Thyroid gland (tissue), 4 donors: ENCODE measurements at places on chromosomes 7 and 10. TPM values are rescaled to one million over a fixed set of nuclear protein-coding genes. Genes with fewer than 3 reads are reported as not detected.

DNA sequence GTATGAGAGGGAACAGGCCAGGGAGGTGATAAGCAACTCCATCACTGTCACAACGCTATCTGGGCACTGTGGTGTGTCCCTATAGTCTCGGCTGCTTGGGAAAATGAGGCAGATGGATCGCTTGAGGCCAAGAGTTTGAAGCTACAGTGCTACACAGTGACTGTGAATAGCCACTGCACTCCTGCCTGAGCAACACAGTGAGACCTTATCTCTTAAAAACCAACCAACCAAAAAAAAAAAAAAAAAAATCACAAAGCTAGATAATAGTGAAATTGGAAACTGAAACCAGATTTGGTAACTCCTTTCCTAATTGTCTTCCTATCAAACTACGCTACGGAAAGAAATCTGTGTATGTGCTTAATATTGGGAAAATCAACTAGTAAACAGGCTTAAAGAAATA is 14.1 kb downstream of the MICU1 start:
- peak; percentile 15 for DNase-seq

DNA sequence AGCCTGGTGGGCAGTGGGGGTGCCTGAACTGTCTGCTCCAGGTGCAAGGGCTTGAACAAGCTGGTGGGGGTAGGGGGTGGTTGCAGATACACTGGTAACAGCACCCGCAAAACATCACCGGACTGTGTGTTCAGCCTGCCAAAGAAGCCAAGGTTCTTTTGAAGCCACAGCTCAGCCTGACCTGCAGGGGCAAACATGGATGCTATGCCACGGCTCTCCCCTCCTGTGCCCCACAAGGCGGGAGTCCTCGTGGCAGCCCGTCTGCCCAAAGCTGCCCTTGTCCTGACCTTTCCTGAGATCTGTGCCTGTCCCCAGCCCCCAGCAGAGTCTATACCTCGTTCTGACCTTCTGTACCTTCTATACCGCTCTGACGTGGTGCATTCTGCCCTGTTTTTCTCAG is 285.7 kb downstream of the GLRX3 start:
- DNase-seq: no peak

- no peak for DNase-seq
These were observed 58.6 kb downstream of the CCNY start for GRCh38 chr10:35394934-35395333.

DNA sequence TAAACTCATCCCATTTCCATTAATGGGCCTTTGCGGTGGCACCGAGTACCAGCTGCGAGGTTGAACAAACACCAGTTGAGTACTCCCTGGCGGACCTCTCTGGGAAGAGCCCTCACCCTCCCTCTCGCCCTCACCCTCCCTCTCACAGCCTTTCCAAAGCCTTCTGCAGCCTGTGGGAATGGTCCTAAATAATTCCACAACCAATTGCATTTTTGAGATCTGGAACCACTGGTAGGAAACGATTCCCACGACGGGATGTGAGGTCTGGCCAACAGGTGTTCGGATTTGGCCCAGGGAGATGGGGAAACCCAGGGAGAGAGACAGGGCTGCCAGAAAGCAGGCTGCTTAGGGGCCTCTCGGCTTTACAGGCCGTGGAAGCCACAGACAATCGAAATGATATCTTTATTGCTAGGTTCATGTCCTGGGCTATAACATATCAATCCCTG is 5.3 kb downstream of the PTF1A start:
- DNase-seq: no peak

GRCh38 chr7:29377718-29378117 is 183.1 kb downstream of the CHN2 start:
- DNase-seq: no peak

DNA sequence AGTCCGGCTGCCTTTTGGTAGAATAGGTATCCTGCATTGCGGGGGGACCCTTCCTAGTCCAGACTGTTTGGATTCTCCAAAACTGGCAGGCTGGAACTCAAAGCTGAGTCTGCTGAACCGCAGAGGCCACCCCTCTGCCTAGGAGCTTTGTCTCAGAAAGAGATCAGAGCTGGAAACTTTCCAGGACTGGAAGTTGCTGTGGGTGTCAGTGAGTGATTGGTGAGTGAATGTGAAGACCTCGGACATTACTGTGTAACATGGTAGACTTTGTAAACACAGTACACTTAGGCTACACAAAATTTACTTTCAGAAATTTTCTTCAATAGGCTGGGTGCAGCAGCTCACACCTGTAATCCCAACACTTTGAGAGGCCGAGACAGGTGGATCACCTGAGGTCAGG is 103.8 kb downstream of the DNAJC1 start:
- DNase-seq: no peak

DNA sequence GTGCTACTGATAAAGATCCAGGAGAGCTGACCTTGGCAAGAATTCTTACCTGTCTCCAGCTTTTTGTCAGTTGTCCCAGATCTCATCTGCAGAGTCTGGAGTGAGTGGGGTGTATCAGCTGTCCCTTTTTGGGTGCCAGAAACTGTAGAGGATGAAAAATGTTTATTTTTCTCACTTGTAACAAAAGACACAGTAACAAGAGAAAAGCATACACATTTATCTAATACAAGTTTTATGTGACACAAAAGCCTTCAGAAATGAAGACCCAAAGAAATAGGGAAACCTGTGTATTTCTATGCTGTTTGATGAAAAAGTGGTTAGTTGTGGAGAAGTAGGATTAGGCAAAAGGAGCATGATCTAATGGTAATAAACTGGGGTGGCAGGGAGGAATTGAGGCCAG is 58.5 kb upstream of the NPVF start:
- no peak for DNase-seq

DNA sequence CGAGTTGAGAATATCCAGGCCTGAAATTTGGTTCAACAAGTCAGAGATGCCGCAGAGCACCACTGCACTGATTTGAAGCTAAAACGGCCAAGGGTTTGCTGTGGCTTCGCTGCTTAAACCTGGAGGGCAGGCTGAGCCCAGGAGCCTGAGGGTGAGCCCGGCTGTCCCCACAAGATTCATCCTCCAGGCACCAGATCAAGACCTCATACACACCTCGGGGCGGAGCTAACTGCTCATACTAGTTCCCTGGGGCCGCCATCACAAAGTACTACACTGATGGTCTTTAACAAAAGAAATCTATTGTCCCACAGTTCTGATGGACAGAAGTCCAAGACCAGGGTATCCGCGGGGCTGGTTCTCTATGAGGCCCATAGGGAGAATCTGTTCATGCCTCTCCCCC is 16.9 kb upstream of the TRIM56 start:
- no peak for DNase-seq

DNA sequence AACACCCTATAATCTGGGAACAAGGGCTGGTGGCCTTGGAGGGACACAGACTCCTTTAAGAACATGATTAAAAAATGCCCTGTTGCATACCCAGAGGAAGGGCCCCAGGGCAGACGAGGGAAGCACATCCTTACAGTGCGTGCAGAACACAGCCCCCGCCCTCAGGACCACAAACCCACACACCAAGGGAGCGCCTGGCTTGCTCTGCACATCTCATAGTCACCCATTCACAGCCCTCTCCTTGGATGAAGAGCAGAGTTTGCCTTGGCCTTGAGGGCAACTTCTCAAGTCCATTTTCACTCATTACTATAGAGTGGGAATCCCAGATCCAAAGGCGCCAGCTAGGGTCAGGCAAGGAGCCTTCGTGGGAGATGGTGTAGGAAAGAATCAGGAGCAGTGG is 6.3 kb upstream of the VSIR start:
- no peak for DNase-seq

- DNase-seq: peak; percentile 81
These were observed at the start of gene PLXDC2 for GRCh38 chr10:19816411-19817230. Gene PLXDC2, plus strand, starts transcription at chr10:19816432.

- DNase-seq: no peak
These were observed 59.4 kb upstream of the AQP1 start for GRCh38 chr7:30852308-30852684.

- no peak for DNase-seq
These were observed 91.4 kb downstream of the NPSR1 start for GRCh38 chr7:34749446-34749845.

Gene PON1
- total RNA-seq: not detected

Gene SRRM3
- total RNA-seq: 0.50 TPM

Gene HOXA9
- not detected for total RNA-seq

Gene GJD4
- not detected for total RNA-seq

Gene TEX36
- not detected for total RNA-seq

Gene TMEM140
- total RNA-seq: 33.1 TPM

Gene DNAH11
- total RNA-seq: 9.9 TPM

Gene MLXIPL
- total RNA-seq: 3.7 TPM
